ENCODE measurements at places on chromosomes 4 and X. TPM values are rescaled to one million over a fixed set of nuclear protein-coding genes. Genes with fewer than 3 reads are reported as not detected.
A peak's percentile ranks its signal among the peaks of the same experiment; 100 is the strongest.

DNA sequence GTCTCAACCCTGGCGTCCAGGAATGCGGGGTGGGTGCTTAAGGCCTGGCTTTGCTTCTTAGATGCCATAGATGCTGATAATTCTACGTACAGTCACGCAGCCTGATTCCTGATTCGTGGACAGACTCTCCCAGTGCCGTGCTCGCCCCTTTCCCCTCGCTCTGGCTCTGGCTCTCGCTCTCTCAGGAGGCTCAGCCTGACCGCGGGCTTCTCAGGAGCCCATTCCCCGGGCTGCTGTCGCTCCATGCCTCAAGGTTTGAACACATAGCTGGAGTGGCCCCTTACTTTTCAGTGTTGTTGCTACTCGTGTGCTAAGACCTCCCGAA is 59.2 kb upstream of the ZC4H2 start:
- DNase-seq: no peak

DNA sequence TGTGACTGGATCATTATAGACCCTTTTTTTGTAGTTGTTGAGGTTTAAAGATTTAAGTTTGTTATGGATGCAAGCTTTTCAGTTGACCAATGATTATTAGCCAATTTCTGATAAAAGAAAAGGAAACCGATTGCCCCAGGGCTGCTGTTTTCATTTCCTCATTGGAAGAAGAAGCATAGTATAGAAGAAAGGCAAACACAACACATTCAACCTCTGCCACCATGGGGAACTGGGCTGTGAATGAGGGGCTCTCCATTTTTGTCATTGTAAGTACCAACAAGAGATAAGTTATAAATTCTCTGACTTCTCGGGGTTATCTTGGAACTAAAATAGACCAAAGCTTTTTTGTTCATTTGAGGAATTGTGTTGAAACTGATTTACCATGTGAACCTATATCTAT is at the start of gene CYBB:
Gene CYBB (plus strand): TSS at position 203 of the 400 bp plus-strand sequence. CDS start 19 bp downstream, at position 222.
- no peak for DNase-seq

DNA sequence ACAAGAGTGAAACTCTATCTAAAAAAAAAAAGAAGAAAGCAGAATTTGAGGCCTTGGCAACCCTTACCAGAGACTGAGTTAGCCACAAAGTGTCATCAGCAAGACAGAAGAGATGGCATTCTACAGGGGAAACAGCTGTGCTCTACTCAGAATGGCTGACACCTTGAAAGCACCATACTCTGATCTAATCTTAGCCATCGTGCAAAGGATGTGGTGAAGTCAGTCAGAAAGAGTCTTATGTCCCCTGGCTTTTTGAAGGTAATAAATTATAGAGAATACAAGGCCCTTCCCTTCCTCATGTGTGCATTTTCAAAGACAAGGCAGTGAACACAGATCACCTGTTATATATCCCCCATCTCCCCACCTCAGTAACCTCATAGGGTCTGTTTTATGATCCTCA is 13.2 kb downstream of the CLNK start:
- no peak for DNase-seq

- DNase-seq: no peak
Measured at GRCh38 chr4:159015841-159016240, 87.0 kb upstream of the RAPGEF2 start.

DNA sequence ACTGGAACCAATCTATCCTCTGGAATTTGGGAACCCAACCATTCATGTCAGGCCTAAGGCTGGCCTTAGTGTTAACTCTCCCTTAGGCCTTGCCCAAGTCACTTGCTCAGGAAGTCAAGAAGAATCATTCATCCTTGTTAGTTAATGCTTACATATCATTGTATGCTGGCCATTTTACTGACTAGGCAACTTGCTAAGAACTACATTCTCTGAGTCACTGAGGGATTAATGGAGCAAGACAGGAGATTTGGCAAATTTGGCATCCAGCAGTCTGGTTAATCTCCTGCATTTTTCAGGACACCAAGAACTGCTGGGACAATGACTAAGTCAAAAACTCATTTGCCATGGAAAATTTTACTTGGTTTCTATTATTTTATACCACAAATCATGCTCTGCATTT is 115.8 kb upstream of the DDIT4L start:
- DNase-seq: no peak

DNA sequence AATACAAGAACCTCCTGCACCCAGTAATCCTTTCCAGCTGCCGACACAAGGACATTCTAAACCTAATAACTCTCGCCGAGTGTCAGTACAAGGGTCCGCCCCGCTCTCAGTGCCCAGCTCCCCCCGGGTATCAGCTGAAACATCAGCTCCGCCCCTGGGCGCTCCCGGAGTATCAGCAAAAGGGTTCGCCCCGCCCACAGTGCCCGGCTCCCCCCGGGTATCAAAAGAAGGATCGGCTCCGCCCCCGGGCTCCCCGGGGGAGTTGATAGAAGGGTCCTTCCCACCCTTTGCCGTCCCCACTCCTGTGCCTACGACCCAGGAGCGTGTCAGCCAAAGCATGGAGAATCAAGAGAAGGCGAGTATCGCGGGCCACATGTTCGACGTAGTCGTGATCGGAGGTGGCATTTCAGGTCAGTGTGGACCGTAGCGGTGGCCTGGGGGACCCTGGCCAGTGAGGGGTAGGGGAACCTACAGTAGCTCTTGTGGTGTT is at the start of gene MAOA:
Gene MAOA (plus strand): TSS at position 295 of the 490 bp plus-strand sequence. CDS start 43 bp downstream, at position 338.
- DNase-seq: peak; percentile 89

GRCh38 chr4:23373261-23373660 is 516.6 kb downstream of the PPARGC1A start:
- DNase-seq: no peak

- no peak for DNase-seq
Measured at GRCh38 chr4:40192114-40193015, 4.5 kb upstream of the RHOH start.

DNA sequence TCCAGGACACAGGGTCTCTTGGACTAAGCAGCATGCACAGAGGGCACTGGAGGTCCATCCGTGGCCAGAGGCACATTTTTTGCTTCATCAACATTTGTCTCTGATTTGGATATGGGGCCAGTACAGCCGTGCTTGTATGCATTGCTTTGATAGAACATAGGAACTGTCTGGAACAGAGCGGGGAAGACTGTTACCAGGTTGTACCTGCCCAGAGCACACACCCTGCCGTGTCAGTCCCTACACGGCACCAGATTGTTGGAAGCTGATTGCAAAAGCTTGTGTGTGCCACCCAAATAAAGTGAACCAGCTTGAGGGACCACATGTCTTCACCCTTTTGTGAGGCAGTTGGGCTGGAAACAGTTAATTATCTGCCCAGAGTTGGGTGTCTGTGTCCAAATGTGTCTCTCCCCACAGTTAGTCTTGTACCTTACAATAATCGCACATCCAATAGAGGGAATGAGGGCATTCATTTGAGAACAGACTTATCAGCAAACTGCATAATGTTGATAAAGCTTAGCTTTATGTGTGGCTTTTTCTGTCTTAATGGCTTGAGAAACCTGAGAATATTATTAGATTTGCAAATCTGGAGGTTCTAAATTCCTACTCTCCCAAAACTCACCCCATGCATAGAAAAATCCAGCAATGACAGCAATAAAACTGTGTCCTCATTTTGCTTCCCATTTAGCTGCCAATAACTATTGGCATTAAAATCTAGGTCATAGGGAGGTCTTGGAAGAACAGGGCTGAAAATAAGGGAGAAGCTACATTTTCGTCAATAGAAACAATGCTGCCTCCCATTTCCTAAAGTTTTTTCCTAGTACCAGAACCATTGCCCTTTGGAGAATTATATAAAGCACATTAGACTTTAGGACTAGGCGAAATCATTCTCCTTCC is 21.2 kb downstream of the KLF3 start:
- DNase-seq: no peak

DNA sequence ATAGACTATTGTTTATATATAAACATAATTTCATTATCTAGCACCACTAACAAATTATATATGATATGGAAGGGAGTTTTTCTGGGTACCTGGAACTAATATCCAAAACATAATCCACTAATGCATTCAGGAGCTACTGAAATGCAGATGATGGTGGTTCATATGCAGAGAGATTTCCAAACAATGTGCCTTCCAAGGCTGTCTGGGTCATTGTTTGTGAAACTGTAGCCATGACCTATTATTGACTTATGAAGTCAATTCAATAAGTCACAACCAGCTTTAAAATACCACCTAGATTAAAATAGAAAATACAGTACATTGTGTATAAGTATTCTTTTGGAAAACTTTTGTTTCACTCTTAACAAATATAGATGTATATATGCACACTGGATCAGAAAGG is 237.0 kb upstream of the PRPS2 start:
- DNase-seq: no peak

- no peak for DNase-seq
Measured at GRCh38 chr4:8756816-8757215, 114.8 kb downstream of the HMX1 start.

DNA sequence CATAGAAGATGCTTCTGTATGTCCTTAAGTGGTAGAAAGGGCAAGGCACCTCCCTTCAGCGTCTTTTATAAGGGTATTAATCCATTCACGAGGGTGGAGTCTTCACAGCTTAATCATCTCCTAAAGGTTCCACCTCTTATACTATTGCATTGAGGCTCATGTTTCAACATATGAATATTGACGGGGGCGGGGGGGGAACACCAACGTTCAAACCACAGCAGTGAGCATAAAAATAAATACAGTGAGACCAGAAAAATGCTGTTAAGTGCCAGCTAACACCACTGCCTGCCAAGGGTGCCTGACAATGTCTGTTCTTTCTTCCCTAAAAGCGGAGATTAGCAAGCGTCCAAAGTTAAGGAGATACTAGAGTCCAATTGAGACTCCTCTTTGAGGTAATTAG is 323.3 kb downstream of the STK32B start:
- no peak for DNase-seq

DNA sequence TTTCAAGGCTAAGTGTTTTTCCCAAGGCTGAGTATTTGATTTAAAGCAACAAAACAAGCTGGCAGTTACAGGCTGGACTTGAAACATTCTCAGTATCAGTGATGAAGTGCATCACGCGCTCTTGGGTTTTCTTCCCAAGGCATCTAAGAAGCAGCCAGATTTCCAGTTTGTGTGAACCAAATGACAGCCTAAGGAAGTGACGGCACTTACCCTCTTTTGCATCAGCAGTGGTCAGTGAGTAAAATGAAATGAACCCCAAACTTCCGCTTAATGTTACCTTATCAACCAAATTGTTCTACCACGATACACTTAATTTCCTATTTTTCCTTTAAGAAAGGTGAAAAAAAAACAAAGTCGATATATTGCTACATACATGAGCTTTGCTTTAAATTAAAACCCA is 15.8 kb upstream of the GYPE start:
- DNase-seq: no peak

DNA sequence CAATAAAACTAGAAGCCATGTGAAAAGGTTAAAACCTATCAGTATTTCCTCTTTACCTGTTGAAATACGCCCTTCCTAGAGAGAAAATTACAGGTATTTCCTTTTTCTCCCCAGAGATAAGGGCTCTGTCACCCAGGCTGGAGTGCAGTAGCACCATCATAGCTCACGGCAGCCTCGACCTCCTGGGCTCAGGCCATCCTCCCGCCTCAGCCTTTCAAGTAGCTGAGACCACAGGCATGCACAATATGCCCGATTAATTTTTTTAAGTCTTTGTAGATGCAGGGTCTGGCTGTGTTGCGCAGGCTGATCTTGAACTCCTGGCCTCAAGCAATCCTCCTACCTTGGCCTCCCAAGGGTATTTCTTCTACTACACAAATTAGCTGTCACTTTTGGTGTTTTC is 154.4 kb downstream of the HNRNPD start:
- no peak for DNase-seq

DNA sequence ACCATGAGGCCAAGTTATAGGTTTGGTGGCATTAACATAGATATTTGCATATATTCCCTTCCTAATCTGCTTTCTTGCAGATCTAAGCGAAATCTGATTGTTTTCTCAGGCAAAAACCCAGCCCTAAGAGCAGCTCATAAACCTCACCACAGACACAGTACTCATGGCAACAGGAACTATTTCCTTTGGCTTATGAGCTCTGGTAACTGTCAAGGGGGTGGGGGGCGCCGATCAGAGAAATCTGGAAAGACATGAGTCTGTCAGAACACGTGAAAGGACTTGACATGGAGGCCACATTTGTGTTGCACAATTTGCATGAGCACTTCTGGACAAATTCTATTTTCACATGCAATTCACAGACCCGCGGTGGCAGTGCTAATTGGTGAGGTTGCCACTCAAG is 83.7 kb downstream of the MGST2 start:
- no peak for DNase-seq

- no peak for DNase-seq
Measured at GRCh38 chr4:5389756-5390310, 318.5 kb downstream of the EVC2 start.

GRCh38 chrX:24113181-24113580 is 36.3 kb upstream of the ZFX start:
- DNase-seq: no peak

- no peak for DNase-seq
Measured at GRCh38 chrX:11908371-11908770, 150.3 kb downstream of the MSL3 start.

DNA sequence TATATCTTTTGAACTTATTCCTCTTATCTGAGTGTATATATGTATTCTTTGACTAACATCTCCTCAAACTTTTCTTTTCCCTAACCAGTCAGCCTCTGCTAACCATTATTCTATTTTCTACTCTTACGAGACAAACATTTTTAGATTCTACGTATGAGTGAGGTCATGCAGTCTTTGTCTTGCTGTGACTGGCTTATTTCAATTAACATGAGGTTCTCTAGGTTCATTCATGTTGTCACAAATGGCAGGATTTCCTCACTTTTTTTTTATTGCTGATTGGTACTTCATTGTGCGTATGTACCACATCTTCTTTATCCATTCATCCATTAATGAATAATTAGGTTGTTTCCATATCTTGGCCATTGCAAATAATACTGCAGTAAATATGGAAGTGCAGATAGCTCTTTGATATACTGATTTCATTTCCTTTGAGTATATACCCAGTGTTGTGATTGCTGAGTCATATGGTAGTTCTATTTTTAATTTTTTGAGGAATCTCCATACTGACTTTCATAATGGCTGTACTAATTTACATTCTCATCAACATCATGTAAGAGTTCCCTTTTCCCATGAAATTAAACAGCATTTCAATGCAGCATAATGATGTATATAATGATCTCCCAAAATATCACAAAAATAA is 80.1 kb downstream of the HS3ST1 start:
- no peak for DNase-seq

GRCh38 chrX:19846995-19847790 is 40.2 kb downstream of the SH3KBP1 start:
- no peak for DNase-seq

GRCh38 chrX:140764401-140764919 is 54.9 kb downstream of the LINC00632 start:
- no peak for DNase-seq

- DNase-seq: no peak
Measured at GRCh38 chrX:2627272-2627867, 63.7 kb upstream of the CD99 start.

KIAA0232 gene
- 40.4 TPM for total RNA-seq

OPRPN gene
- total RNA-seq: not detected

HEPH gene
- total RNA-seq: 15.7 TPM

LAS1L gene
- total RNA-seq: 41.1 TPM

SHROOM3 gene
- 35.5 TPM for total RNA-seq

REPS2 gene
- total RNA-seq: 24.3 TPM

DMP1 gene
- not detected for total RNA-seq

EGFL6 gene
- 0.78 TPM for total RNA-seq

UGT2B10 gene
- not detected for total RNA-seq

MXRA5 gene
- total RNA-seq: 130 TPM

PPID gene
- total RNA-seq: 20.9 TPM

MAGEA1 gene
- total RNA-seq: not detected

TRAM1L1 gene
- total RNA-seq: 4.6 TPM

EDNRA gene
- 15.4 TPM for total RNA-seq

SPANXA1 gene
- total RNA-seq: not detected

DCK gene
- 10.3 TPM for total RNA-seq

RADX gene
- total RNA-seq: 14.9 TPM

SPANXD gene
- total RNA-seq: not detected
